ENCODE measurements at places on chromosomes 3 and 15.
A peak's percentile ranks its signal among the peaks of the same experiment; 100 is the strongest.

GRCh38 chr3:41417574-41417973 lies 218.3 kb downstream of the CTNNB1 start:
- no peaks in the 10 kb centered on the region for H3K36me3 ChIP-seq
- no peaks in the 10 kb centered on the region for H3K4me1 ChIP-seq
- H3K27ac ChIP-seq, result no peak overlapping the region
- no peak overlapping the region for H3K4me3 ChIP-seq
- no peak for DNase-seq

GRCh38 chr3:195071916-195072820 lies 198.8 kb downstream of the XXYLT1 start:
- H3K4me1 ChIP-seq, result no peaks in the 10 kb centered on the region
- peaks cover 3% of the 10 kb centered on the region for H3K36me3 ChIP-seq
- H3K4me3 ChIP-seq, result no peak overlapping the region
- no peak overlapping the region for H3K27ac ChIP-seq

DNA sequence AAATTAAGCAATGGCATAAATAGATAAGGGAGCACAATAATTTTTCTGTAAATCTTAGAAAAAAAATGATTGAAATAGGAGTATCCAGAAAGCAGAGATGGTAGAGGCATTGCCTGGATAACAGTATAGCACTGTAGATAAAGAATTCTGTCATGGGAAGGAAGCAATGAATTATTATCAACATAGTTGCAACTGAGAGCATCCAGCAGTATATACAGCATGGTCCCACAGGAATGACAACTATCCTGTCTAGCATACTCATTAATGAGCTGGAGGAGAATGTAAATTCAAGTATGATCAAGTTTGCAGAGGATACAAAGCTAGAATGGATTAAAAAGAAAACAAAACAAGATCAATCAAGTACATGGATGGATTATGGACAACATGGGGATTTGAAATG lies 90.8 kb downstream of the DPH6 start:
- no peaks in the 10 kb centered on the region for H3K27me3 ChIP-seq
- no peak overlapping the region for H3K4me3 ChIP-seq
- no peaks in the 10 kb centered on the region for H3K4me1 ChIP-seq
- H3K36me3 ChIP-seq, result no peaks in the 10 kb centered on the region
- no peak overlapping the region for H3K27ac ChIP-seq

GRCh38 chr3:170942011-170942410 lies 33.6 kb upstream of the EIF5A2 start:
- no peak overlapping the region for H3K27ac ChIP-seq
- H3K36me3 ChIP-seq, result no peaks in the 10 kb centered on the region
- no peaks in the 10 kb centered on the region for H3K4me1 ChIP-seq
- H3K4me3 ChIP-seq, result no peak overlapping the region

DNA sequence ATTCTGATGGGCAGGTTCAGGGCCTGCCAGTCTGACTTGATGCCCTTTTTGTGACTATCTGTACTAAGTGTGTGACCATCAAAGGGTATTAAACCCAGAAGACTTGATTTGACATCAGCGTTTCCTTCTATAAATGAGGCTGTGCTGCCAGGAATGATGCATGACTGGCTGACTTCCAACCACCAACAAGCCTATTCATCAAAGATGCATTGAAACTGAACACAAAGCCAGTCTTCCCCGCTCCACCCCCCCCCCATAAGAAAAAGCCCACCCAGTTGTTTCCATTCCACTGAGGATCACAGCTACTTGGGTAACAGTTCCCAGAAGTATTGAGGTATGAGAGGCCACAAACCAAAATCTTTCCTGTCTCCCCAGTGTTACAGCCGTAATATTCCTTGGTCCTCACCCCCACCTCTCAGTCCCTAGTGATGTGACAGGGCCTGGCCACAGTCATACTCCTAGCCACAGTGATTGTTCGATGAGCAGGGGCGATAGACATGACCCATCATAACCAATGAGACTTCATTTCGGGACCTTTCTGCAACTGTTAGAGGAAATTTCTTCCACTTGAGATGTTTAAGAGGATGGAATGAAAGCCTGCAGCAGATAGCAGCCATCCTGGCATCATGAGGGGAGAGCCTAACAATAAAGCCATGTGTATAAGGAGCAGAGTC lies 22.6 kb downstream of the SH3BP5 start:
- DNase-seq, result no peak
- H3K4me3 ChIP-seq, result peak overlapping the region; percentile 11
- H3K27me3 ChIP-seq, result no peaks in the 10 kb centered on the region
- peaks cover 67% of the 10 kb centered on the region for H3K4me1 ChIP-seq
- peaks cover 12% of the 10 kb centered on the region for H3K36me3 ChIP-seq

GRCh38 chr3:25000971-25001591 lies 427.0 kb upstream of the RARB start:
- no peaks in the 10 kb centered on the region for H3K36me3 ChIP-seq
- no peak overlapping the region for H3K27ac ChIP-seq
- DNase-seq, result no peak
- H3K4me3 ChIP-seq, result no peak overlapping the region
- no peaks in the 10 kb centered on the region for H3K27me3 ChIP-seq
- H3K4me1 ChIP-seq, result no peaks in the 10 kb centered on the region

- DNase-seq, result no peak
- no peaks in the 10 kb centered on the region for H3K36me3 ChIP-seq
- no peak overlapping the region for H3K4me3 ChIP-seq
- no peaks in the 10 kb centered on the region for H3K27me3 ChIP-seq
- H3K4me1 ChIP-seq, result no peaks in the 10 kb centered on the region
- H3K27ac ChIP-seq, result no peak overlapping the region
Measured at GRCh38 chr3:126106336-126107202, 22.6 kb upstream of the SLC41A3 start.

GRCh38 chr3:172680684-172681083 lies 30.2 kb downstream of the NCEH1 start:
- H3K4me3 ChIP-seq, result no peak overlapping the region
- DNase-seq, result no peak
- no peak overlapping the region for H3K27ac ChIP-seq
- no peaks in the 10 kb centered on the region for H3K4me1 ChIP-seq
- H3K36me3 ChIP-seq, result no peaks in the 10 kb centered on the region

- H3K27ac ChIP-seq, result no peak overlapping the region
- no peaks in the 10 kb centered on the region for H3K4me1 ChIP-seq
- no peak for DNase-seq
- H3K36me3 ChIP-seq, result no peaks in the 10 kb centered on the region
- H3K27me3 ChIP-seq, result no peaks in the 10 kb centered on the region
Measured at GRCh38 chr3:147462856-147463255, 53.7 kb downstream of the ZIC1 start.

DNA sequence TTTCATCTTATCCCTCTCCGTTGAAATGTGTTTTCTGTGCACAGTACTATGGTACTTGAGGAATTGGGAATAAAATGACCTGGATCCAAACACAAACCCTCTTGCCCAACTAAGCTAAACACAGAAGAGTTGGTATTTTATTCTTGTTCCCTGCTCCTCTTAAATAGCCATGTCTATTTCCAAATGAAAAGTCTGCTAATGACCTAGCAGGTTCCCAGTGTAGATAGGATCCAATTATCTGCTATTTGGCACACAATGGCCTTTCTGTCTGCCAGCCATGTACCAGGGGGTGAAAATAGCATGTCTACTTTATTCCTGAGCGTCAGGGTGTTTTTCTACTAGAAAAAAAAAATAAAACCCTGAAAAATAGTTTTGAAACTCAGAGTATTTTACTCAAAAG lies 657.0 kb upstream of the NAALADL2 start:
- no peaks in the 10 kb centered on the region for H3K4me1 ChIP-seq
- H3K4me3 ChIP-seq, result no peak overlapping the region
- H3K27ac ChIP-seq, result no peak overlapping the region
- no peak for DNase-seq

DNA sequence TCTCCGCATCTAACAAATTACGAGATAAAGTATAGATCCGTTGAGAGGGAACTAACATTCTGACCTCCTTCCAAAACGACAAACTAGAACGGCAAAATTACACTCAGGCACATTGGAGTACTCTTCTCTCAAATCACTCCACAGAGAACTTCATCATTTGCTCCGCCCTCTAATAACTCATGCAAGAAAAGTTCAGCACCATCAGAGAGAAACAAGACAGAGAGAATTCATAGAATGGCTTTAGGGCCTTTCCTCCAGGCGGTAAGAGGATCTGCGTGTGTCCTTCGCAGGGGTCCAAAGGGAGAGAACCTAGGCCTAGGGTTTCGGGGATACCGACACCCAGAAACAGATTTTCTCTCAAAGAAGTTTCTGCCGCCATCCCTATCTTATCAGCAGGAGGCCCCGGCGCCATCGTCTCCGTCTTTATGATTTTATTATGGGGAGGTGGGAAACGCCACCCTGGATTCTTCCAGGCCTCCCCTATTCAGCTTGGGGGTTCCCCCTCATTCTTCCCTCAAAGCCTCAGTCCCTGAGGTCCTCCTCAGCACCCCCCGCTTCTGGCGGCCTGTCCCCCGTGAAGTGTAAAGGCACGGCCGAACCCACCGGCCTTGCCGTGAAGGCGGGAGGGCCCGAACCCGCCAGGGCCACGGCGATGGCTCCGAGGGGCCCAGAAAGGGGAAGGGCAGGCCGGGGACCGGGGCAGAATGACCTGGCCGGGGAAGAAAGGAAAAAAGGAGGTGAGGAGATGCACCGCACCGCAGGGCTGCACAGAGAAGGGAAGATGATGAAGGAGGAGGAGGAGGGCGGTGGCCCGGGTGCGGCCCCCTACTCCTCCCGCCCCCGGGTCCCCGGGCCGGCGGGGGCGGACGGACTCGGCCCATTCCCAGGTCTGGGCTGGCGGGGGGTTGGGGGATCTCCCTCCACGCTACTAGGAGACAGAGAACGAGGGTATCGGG lies 768 bp downstream of the UBXN7 start:
- H3K27ac ChIP-seq, result peak overlapping the region; percentile 91
- peak overlapping the region; percentile 96 for H3K4me3 ChIP-seq
- H3K27me3 ChIP-seq, result no peaks in the 10 kb centered on the region

DNA sequence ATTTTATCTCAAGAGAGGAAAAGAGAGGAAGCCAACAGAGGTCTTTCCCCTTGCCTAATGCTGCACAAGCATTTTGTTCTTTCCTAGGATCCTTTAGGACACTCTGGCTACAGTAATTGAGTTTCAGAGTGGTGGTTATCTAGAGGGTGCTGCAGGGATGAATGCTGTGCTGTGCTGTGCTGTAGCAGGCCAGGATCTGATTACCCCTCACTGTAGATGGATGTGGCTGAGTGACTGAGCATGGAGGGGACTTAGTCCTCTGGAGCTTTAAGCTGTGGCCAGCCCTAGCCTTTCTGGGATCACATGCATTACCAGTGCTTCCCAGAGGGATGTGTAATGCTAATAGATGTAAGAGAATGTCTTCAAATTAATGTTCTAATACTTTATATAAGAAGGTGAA lies 94.8 kb downstream of the SLC9A9 start:
- no peaks in the 10 kb centered on the region for H3K27me3 ChIP-seq
- no peak overlapping the region for H3K27ac ChIP-seq
- DNase-seq, result no peak

- H3K27ac ChIP-seq, result no peak overlapping the region
- peak; percentile 36 for DNase-seq
- H3K27me3 ChIP-seq, result no peaks in the 10 kb centered on the region
- peaks cover 14% of the 10 kb centered on the region for H3K36me3 ChIP-seq
- peaks cover 11% of the 10 kb centered on the region for H3K4me1 ChIP-seq
- H3K4me3 ChIP-seq, result no peak overlapping the region
Measured at GRCh38 chr3:16467393-16467792, 46.1 kb downstream of the RFTN1 start.

GRCh38 chr3:109269577-109270275 lies 46.6 kb downstream of the DPPA2 start:
- no peaks in the 10 kb centered on the region for H3K27me3 ChIP-seq
- no peak for DNase-seq
- no peaks in the 10 kb centered on the region for H3K36me3 ChIP-seq
- H3K27ac ChIP-seq, result no peak overlapping the region
- H3K4me3 ChIP-seq, result no peak overlapping the region

DNA sequence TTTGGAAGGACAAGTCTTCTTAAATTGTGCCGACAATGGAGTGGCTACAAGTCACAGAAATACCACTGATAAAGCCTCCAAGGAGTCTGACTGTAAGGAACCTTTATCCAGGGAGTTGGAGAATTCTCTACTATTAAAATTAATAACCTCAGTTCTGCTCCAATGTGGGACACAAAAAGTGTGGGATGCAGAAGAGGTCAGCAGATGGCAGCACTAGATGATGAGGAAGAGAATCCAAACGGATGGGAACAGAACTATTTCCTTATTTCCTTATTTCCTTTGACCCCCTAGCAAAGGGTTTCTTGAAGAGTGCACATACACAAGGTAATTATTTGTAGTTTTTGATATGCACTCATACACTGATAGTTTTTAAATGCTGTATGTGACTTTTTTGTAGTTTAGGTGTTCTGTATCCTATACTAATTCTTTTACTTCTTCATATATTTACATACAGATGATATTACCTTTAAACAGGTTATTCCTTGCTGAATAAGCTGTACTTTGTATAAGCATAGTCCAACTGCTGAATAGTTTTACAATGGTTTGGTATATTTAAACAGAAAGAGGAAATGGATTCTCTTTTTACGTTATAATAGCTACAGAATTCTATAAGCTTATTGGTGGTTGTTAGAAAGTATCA lies 25.6 kb upstream of the NLGN1 start:
- no peak for DNase-seq
- no peaks in the 10 kb centered on the region for H3K4me1 ChIP-seq
- H3K4me3 ChIP-seq, result no peak overlapping the region
- H3K27me3 ChIP-seq, result no peaks in the 10 kb centered on the region

DNA sequence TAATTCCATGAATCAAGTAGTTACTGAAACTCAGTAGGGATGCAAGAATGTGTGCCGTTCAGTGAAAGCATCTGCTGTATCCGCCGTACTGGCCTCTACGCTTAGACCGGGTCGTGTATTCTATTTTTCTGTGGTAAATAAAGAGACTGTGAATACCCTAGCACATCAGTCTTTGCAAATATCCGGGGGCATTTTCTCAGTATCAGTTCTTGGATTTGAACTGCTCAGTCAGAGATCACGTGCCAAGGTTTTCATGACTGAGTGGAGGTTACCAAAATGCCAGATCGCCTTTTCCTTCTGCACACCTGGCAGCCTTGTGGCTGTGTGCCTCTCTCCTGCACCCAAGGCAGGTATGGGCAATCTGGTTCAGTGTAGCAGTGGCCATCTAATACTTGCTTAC lies 377.0 kb downstream of the OCA2 start:
- no peak overlapping the region for H3K4me3 ChIP-seq
- H3K27me3 ChIP-seq, result no peaks in the 10 kb centered on the region
- H3K4me1 ChIP-seq, result no peaks in the 10 kb centered on the region
- no peak overlapping the region for H3K27ac ChIP-seq
- no peaks in the 10 kb centered on the region for H3K36me3 ChIP-seq

DNA sequence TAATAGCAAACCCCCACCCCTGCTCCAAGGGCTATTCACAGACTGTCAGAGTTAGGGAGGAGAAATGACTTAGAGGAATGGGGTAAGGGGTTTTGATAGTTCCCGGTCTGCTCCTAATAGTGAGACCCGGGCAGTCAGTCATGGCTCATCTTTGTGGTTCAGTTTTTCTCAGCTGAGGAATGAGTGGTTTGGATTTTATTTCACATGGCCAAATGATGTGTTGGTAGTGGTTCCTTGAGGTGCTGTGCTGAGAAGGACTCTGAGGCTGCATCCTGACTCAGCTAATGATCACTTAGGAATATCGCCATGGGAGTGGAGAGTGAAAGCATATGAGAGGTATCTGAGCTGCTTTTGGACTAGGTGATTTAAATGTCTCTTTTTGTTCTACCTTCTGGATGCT lies 80.2 kb downstream of the LPP start:
- no peaks in the 10 kb centered on the region for H3K4me1 ChIP-seq
- H3K27me3 ChIP-seq, result no peaks in the 10 kb centered on the region
- no peaks in the 10 kb centered on the region for H3K36me3 ChIP-seq
- H3K27ac ChIP-seq, result no peak overlapping the region
- DNase-seq, result no peak

- peaks cover 78% of the 10 kb centered on the region for H3K4me1 ChIP-seq
- H3K36me3 ChIP-seq, result no peaks in the 10 kb centered on the region
- H3K27me3 ChIP-seq, result no peaks in the 10 kb centered on the region
- DNase-seq, result no peak
- peak overlapping the region; percentile 94 for H3K27ac ChIP-seq
Measured at GRCh38 chr15:60583946-60584345, 105.0 kb upstream of the ICE2 start.
